ENCODE measurements at places on chromosomes 12 and 14.

DNA sequence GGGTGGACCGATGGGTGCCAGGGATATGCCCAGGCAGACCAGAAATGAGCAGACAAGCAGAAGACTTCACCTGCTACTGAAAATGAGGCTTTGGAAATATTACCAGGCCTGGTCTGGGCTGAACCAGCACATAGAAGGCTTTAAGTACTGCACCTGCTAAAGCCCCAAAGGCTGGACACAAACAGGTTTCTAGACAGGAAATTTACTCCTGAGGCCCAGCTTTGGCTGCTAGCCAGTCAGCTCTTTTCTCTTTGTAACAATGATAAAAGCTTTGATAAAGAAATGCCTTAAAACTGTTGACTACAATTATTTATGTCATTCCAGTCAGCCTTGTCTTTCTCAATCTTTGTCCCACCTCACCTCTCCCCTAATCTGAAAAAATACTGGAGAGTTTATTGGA lies 228.9 kb upstream of the EGLN3 start:
- no peak for DNase-seq

- no peak for DNase-seq
Observed at GRCh38 chr12:115492553-115492952, 784.9 kb downstream of the MED13L start.

DNA sequence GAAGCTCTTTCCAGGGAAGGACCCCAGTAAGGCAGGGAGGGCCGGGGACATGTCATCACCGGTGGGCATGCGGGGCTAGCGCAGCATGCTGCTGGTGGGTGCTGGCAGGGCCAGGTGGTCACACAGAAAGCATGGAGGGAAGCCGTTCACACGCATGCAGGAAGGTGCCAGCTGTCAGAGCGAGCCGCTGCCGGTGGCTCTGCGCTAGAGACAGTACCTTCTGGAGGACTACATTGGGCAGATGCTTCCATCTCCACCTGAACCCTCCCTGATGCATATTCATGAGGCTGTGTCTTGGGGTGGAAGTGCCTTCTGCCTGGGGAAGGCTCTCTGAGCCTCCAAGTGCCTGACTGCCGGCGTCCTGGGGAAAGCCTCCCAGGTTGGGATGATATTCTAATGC lies 203.8 kb downstream of the CALM1 start:
- DNase-seq, result no peak

DNA sequence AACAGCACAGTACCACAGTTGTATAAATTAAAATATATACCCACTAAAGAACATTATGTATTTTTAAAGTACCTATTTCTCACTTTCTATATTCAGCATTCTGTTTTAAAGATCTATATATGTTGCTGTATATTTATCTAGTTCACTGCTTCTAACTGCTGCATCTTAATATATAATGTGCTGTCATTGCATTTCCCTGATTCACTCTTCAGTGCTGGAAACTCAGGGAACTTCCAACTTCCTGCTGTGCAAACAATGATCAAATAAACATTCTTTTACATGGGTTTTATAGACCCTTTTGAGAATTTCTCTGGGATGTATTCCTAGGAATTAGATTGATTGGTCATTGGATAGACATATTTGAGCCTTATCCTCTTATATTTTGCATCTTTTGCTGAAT lies 379.1 kb downstream of the APAF1 start:
- DNase-seq, result no peak

DNA sequence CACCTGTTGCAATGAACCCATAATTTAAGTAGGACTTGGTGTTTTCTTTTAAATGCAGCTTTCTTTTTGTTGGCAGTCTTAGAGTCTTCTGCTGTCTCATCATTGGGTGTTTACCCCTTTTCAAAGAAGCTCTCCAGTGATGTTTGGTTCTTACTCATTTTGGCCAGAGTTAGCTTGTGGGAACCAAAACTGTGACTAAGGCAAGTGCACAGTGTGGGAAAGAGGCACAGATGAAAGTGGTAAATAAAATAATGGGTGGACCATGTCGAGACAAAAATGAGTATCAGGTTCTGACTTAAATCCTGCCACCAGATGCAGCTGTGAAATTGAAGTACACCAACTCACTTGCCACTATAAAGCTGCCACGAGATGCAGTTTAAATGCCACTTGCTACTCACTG lies 615.4 kb upstream of the MIS18BP1 start:
- no peak for DNase-seq

- peak; percentile 9 for DNase-seq
Observed at GRCh38 chr12:44874981-44875416, 1.1 kb downstream of the NELL2 start.

- DNase-seq, result no peak
Observed at GRCh38 chr14:30214014-30214413, 286.4 kb upstream of the PRKD1 start.

DNA sequence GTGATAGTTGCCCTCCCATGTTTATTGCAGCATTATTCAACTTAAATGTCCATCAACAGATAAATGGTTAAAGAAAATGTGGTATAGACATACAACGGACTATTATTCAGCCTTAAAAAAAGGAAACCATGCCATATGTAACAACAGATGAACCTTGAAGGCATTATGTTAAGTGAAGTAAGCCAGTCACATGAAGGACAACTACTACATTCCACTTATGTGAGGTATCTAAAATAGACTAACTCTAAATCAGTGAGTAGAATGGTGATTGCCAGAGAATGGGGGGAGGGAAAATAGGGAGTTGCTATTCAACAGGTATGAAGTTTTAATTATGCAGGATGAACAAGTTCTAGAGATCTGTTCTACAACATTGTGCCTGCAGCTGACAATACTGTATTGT lies 10.1 kb downstream of the PCNX4 start:
- DNase-seq, result no peak

DNA sequence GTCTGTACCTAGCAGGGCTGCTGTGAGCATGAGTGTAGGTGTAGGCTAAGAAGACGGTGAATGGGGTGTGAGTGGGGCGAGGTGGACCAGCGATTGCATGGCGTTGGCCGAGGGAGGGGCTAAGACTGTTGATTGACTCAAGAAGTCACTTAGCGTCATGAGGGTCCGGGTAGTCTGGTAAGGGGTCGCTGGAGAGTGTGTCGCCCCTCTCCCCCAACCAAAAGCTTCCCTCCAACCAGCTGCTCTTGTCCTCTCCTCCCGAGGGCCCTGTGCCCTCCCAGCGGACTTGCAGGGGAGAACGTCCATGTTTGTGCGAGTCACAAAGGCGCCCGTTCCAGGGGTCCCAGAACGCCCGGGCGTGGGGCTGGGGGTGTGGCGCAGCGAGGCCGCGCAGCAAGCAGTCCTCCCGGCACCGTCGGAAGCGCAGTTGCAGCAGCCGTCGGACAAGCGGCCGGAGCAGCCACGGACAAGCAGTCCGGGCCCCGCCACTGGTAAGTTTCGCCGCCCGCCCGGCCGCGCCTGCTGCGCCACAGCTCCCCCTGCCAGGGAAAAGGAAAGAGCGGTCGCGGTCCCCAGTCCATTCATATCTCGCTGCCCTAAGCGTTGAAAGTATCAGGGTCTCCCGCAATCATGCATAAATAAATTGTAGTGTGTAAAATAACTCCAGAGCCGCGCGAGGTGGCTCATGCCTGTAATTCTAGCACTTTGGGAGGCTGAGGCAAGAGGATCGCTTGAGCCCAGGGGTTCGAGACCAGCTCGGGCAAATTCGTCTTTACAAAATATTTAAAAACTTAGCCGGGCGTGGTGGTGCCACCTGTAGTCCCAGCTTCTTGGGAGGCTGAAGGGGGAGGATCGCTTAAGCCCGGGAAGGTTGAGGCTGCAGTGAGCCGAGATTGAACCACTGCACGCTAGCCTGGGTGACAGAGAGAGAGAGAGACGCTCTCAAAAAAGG lies at the start of gene CCDC63:
CCDC63 (plus strand) TSS at position 373 of the 952 bp plus-strand sequence. CDS start 5,968 bp downstream, outside the sequence.
- DNase-seq, result no peak

- DNase-seq, result no peak
Observed at GRCh38 chr12:94057262-94058151, 90.9 kb upstream of the PLXNC1 start.

DNA sequence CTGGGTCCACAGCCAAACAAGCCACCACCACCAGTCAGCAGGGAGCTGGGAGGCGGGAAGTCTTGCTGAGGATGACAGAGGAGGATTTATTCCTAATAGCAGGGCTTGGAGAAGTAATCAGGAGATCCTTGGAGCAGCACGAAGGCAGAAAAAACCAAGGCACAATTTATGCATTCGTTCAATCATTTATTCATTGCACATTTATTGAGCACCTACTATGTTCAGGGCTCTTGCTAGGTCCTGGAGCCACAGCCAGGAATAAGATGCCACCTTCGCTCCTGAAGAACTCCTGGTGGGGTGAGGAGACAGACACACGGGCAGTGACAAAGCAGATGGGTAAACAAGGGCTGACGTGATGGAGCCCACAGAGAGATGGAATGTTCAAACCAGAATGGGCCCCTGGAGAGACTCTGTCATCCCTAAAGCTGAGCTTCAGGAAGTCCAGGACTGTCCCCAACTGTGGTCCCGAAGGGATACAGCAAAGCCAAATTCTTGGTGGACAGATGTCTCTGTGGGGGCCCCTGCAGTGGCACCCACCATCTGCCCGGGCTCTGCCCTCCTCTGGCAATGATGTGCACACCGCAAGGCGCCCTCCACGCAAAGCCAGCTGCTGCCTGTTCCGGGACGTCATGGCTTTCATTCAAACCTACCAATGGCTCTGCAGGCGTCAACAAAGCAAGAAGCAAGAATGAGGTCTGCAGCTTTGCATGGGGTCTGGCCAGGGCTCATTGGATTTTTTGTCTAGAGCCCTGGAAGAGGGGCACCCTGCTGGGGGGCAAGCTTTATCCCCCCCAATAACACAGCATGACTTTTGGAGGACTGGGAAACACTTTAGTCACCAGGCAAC lies 3.0 kb upstream of the TESC start:
- no peak for DNase-seq

DNA sequence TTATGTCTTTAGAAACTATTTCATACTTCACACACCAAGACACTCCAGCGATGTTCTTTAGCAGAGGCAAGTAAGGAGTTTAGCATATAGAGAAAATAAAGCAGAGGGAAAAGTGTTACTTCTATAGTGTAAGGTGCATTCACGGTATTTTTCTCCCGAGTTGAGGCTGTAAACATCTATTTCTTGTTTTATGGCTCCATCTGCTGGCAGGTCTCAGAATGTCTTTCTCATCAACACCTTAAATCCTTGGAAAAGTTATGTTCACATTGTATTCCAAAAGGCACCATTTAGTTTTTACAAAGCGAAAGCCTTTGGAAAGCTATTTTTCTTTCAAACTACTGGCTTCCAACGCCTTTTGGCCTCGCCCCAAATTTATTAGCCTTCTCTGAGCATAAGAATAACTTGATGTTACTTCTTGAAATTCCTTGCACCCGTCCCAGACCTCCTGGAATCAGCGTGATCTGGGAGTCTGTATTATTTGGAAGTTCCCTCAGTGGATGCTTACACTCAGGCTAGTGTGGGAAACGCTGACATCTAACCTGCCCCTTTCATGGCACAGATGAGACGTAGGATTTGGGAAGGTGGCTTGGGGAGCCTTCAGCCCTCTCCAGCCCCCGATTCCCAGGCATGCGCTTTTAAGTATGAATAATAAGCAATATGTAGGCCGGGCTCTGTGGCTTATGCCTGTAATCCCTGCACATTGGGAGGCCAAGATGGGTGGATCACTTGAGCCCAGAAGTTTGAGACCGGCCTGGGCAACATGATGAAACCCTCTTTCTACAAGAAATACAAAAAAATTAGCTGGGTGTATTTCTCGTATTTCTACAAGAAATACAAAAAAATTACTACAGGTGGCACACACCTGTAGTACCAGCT lies 1.9 kb upstream of the PIWIL1 start:
- no peak for DNase-seq

- DNase-seq, result no peak
Observed at GRCh38 chr14:101247842-101248725, 313.2 kb upstream of the DIO3 start.

DNA sequence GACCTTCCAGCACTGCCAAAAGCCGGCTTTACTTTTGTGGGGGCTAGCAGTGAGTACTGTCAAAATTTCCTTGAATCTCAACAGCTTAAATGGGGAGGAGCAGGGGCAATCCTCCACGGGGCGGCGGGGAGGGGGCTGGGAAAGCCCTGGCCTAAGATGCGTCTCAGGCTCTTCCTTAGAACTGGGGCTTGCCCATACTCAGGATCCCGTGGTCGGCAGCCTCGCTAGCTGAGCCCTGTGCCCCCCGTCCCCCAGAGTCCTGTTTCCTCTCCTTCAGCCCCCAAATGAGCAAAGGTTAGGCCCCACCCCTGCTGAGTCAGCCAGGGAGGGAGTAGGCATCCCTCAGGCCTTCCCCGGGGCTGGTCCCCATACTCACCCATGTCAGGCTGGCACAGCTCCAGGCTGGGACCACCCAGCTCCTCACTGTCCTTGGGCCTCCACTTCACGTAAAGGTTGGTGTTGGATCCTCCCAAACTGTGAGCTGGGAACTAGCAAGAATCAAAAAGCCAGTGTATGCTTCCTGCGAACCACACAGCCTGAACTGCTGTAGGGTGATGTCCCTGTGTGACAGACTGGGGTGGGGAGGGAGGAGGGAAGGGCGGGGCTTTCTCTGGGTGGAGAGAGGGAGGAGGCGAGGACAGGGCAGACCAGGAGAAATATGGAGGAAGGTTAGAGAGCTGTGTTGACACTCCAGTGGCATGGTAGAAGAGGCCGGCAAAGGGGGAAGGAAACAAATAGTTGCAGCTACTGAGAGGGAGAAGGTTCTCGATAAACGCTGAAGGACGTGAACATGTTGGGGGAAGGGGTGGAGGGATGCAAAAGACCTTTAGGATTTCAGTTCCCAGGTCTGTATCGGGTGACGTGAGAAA lies 5.9 kb upstream of the BAZ2A start:
- peak; percentile 79 for DNase-seq

DNA sequence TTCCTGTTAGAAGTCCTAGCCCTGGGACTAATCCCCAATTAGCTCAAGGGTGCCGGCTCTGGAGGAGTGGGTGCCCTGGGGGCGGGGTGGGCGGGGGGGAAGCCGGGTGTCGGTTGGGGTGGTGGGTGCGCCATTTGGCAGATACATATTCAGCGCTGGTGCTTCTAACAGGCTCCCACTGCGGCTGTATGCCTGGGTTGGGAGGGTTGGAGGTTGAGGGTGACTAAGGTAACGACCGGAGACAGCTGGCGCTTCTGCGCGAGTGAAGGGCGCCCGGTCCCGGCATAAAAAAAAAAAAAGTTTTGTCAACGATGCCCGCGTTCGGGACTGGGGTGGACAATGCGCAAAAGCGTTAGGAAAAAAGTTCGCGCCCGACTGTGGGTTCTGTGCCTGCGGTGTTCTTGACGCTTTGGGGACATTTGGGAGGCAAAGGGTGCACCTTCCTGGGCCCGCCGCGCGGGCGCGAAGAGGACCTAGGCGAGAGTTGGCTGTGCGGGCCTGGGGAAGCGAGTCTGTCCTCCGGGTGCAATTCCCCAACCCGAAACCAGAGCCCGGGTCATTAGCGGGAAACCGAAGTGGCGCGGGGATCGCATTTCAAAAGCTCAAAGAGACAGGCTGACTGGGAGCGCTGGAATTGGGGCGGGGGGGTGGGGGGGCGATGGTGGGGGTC lies 19.2 kb downstream of the TBX3 start:
- DNase-seq, result no peak

GRCh38 chr14:69812711-69813110 lies 15.7 kb upstream of the SLC10A1 start:
- no peak for DNase-seq
